ENCODE measurements at places on chromosomes 3 and 15.

DNA sequence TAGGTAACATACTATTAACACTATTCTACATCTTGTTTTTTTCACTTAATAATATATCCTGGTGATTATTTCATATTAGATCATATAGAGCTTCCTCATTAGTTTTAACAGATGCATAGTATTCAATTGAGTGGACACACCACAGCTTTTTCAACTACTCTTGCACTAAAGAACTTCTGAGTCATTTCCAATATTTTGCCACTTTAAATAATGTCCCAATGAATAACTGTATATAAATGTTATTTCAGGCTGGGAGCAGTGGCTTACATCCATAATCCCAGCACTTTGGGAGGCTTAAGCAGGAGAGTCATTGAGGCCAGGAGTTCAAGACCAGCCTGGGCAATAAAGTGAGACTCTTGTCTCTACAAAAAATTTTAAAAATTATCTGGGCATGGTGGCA is 26.9 kb downstream of the MAP1A start:
- DNase-seq: no peak

GRCh38 chr15:89346516-89347231 is 12.1 kb upstream of the POLG start:
- no peak for DNase-seq

DNA sequence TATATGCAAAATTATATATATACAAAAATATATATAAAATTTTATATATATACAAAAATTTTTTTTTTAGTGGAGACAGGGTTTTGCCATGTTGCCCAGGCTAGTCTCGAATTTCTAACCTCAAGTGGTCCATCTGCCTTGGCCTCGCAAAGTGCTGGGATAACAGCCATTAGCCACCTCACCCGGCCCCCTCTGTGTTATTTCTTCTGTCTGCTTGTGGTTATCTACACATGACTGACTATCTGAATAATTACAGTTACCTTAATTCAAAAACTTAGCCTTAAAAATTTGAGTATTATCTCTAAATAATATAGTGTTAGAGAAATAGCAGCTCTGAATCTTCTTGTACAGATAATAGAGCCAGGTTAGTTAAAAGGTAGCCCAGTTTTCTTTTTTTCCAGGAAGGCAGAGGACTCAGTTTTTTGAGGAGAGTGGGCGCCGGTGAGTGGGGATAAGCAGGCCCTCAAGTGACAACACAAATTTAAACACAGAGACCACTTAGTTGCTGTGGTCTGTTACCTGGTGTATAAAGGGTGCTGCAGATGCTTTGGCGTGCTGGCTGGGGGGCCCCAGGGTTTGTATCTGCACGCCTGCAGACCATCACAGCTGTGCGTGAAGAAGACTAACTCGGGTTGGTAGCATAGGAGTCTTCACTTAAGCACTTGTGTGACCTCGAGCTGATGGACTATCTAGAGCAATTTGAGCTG is 83.7 kb downstream of the TRAK1 start:
- DNase-seq: no peak

DNA sequence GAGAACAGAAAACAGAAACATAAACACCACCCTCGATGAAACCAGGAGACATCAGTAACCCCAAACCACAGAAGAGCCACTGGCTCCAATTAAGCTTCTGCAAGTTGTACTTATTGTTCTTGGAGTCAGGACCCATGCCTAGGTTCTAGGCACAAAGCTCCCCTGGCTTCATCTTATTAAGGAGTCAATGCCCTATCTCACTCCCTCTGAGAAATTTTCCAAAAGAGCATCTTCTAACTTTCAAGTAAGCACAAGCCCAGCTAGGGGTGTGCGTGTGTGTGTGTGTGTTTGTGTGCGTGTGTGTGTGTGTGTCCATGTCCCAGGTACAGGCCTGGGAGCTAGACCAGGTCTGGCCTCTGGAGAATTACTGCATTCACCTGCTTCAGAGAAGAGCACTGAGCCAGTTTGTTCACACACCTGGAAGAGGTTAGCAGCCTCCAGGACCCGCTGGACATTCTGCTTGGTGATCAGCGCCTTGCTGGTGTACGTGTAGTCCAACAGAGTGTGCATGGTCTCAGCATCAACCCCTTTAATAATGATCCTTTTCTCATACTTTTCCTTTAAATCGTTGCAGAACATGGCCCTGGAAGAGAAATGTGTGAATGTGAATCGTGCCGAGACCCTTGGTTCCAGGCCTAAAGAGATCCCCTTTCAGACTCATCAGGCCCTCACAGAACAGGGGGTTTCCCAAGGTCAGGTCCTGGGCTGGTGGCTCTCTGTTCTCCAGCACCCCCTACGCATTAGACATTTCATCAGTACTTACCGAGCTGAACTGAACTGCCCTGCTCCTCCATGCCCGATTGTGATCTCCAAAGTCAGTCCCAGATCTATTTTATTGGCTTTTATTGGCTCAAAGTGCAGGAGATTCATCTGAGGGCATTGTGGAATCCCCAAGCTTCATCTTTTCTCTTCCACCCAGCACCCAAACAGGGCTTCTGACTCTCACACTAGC is 27.8 kb downstream of the KLHL6 start:
- no peak for DNase-seq

DNA sequence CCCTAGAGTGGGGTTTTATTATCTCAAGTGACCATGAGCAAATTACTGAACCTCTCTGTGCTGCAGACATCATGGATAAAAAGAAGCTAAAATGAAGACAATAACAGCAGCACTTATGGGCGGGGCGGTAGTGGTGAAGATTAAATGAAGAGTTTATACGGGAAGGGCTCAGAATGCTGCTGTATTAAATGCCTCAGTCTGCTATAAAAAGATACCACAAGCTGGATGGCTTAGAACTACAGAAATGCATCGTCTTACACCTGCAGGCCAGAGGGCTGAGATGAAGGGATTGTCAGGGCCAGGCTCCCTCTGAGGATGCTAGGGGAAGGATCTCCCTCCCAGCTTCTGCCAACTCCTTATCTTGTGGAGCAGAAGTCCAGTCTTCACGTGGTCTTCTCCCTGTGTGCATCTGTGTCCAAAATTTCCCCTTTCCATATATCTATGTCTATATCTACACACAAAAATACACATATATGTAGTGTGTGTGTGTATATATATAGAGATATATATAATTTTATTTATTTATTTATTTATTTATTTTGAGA is 2.9 kb downstream of the ALG1L2 start:
- no peak for DNase-seq

GRCh38 chr3:192042116-192042515 is 581.2 kb downstream of the PYDC2 start:
- DNase-seq: no peak

DNA sequence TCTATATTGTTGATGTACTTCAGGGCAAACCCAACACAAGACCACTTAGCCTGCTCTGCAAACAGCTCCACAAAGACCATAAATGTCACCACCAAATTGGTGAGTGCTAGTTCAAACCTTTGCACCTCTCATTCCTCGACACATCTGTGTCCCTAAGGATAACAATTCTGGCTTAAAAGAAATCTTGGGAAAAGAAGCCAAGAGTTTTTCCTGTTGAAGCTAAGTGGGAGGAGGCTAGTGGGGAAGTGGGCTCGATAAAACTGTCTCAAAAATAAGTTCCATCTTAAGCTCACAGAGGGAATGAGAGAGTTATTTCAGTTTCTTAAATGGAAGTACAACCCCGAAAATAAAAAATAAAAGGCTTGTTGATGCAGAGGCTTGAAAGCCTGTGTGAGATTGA is 40.4 kb upstream of the PRICKLE2 start:
- DNase-seq: no peak

GRCh38 chr3:178967177-178967532 is 104.5 kb downstream of the ZMAT3 start:
- DNase-seq: no peak

DNA sequence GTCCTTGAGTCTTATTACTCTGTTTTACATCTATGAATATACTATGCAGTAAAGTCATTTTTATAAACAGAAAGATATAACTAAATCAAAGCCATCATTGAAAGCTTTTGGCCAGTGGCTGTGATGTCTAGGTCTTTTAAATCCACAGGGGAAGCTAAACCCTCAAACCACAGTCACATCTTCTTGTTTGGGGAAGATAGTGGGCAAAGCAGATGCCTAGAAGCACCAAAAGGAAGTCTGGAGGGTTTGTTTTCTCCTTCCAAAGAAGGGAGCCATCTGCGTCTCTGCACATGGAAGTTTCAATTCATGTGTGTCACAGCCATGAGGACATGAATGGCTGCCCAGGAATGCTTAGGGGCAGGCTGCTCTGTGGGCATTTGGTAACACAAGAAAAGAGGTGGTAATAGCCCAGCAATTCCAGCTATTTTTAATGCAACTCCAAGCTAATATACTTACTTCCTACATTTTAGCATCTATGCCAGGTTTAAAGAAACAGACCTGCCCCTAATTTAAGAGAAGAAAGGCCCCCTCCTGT is 322.2 kb downstream of the SLC9A9 start:
- no peak for DNase-seq

GRCh38 chr3:37391679-37392078 is 217.3 kb upstream of the LRRFIP2 start:
- no peak for DNase-seq

DNA sequence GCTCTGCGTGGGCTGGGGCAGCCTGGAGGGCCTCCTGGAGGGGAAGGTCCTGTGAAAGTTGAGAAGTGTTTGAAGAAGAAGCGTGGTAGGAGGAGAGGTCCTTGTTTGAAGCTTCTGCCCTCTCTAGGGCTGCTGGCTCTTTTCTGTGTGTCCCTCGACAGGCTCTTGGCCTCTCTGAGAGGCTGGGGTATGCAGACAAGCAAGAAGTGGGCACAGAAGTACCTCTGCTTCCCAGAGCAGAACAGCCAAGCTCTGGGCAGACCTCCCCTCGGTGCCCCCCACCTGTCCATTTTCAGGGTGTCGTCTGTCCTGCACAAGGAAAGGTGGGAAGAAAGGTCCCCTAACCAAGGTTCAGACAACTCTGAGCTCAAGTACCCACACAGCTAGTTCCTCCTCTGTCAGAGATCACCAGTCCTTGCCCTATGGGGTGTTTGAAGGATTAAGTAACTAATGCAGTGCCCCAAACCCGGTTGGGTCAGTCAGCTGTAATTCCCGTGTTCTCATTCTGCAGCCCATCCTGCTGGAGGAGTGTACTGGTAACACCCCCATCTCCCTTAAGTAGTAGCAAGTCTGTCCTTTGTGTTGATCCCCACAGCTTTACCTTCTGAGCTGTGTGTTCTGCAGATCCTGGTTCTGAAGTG is 6.3 kb downstream of the CSK start:
- no peak for DNase-seq

DNA sequence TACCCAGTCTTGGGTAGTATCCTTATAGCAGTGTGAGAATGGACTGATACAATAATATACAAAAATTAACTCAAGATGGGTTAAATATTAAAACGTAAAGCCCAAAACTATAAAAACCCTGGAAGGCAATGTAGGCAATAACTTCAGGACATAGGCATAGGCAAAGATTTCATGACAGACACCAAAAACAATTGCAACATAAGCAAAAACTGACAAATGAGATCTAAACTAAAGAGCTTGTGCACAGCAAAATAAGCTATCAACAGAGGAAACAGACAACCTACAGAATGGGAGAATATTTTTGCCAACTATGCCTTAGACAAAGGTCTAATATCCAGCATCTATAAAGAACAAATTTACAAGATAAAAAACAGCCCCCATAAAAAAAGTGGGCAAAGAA is 204.8 kb upstream of the CCDC54 start:
- no peak for DNase-seq

DNA sequence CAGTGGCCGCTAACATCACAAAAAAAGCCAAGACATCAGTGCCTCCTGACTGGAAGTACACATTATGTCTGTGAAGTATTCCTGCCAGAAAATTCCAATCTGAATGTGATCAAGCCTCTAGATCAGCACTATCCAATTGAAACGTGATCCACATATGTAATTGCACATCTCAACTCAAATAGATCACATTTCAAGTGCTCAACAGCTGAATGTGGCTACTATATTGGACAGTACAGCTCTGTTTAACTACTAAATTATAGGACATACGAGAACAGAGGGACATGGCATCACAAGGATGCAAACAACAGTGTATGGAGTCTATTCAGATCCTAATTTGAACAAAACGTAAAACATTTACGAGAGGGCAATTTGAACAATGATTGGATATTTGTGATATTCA is 542 bp upstream of the UBAP1L start:
- no peak for DNase-seq

GRCh38 chr3:33218446-33219174 is at the start of gene SUSD5:
Gene SUSD5 (minus strand): TSS chr3:33218810. CDS start chr3:33218797, 13 bp downstream.
- no peak for DNase-seq

DNA sequence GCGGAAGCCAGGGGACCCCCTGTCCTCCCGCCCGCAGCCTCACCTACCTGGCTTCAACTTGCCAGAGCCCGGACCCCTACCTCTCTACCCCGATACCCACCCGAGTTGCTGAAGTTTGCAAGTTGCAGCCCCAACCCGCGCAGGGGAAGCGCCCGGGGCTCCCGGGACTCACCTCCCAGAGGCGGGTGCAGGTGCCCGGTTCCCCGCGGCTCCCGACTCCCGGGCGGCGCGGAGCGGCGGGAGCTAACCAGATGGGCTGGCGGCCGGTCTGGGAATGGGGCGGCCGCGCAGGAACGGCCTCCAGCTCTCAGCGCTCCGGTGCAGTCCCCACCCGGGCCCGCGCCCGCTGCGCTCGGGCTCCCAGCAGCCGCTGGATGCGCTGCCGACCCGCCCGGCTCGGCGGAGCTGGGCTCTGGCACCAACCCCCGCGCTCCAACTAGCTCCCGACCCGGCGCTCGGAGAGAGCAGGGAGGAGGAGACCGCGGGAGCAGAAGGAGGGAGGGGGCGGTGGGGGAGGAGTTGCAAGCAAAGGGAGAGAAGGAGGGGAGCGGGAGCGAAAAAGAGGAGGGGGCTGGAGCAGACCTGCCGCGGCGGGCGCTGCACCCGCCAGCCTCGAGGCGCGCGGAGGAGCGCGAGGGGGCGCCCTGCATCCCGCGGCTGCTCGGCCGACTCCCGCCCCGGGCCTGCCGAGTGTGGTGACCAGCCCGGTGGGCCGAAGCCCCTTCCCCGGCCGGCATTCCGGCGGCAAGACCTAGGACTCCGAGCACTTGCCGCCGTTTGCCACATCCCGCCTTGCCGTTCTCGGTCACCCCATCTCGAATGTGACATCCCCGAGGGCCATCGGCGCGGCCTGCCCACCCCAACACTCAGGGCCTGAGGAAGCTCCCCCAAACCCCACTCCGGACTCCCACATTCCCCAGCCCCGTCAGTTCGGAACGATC is at the start of gene SEMA5B:
Gene SEMA5B (minus strand): TSS at position 472 of the 941 bp plus-strand sequence. CDS start 66,500 bp downstream, outside the sequence.
- no peak for DNase-seq

- DNase-seq: no peak
Measured at GRCh38 chr3:143613226-143613625, 235.0 kb downstream of the SLC9A9 start.

- DNase-seq: no peak
Measured at GRCh38 chr3:135231737-135232136, 436.7 kb downstream of the EPHB1 start.

DNA sequence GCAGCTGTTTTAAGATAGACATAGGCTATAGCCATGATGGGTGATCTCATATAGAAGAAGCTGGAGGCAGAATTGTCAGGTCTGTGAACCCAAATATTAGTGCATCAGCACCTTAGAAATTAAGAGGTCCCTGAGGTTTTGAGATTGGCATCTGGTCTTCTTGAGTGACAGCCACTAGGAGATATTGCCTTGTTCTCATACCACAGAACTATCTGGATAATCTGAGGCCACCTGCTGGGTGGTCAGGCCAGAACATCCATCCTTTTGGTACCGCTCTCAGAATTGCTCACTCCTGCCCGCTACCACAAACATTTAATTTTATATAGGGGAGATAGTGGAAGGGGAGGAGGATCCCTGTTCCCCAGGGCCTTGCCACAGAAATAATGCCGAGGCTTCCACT is 210.6 kb upstream of the ZPLD1 start:
- no peak for DNase-seq
